ENCODE measurements at places on chromosomes 5 and 9.

DNA sequence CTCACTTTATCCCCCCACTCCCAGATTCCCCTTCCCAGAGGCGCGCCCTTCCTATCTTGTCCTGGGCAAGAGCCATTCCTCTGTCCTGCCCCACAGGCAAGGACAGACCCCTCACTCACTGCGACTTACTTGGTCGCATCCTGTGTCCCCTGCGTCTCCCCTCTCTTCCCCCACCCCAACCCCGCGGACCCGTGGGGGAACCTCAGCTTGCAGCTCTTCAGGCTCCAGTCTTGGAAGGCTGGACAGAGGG is 542 bp downstream of the GGTA1 start:
- no peak for DNase-seq

GRCh38 chr5:11878814-11879213 is 25.4 kb downstream of the CTNND2 start:
- DNase-seq, result no peak

DNA sequence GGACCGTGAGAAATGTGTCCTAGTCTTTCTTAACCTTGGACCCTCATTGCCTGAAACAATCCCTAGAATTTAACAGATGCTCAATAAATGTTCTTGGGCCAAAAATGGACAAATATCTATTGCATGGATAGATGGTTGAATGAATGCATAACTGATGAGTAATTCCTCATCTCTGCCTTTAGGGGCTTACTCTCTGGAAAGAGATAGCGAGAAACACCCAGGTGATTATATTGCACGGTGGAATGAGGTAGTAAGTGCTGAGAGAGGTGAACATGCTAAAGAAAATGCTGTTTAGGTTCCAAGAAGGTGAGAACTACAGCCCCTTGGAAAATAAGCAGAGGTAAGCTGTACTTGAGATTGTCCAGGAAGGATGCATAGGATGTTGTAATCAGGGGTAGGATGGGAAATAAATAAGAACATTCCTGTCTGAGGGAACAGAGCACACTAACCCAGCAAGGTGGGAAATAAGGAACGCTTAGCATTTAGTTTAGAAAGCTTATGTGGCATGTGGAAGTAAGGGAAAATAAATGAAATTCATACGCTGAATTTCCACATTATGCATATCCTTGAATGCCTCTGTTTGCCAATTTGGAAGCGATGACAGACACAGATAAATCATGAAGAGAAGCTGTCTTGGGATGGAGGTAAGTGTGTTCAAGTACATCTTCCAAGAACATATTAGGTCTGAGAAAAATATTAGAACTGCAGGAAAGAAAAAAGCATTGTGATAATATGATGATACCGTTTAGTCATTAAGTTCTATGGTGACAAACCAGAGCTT is 426.6 kb downstream of the ARHGEF28 start:
- DNase-seq, result no peak

- DNase-seq, result no peak
Observed at GRCh38 chr5:140176031-140176387, 1.0 kb downstream of the CYSTM1 start.

DNA sequence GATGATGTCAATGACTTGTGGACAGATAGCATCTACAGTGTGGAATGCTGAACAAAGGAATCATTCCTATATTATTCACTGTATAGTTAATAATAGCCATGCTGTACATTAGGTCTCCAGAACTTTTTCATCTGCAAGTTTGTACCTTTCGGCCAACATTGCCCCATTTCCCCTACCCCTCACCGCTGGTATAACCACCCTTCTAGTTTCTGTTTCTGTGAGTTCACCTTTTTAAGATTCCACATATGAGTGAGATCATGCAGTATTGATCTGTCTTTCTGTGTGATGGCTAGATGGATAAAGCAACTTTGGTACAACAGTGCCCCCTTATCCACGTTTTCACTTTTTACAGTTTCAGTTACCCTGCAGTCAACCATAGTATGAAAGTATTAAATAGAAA is 18.8 kb upstream of the ALDH1B1 start:
- DNase-seq, result no peak

- no peak for DNase-seq
Observed at GRCh38 chr9:81335879-81336421, 353.4 kb downstream of the TLE1 start.

GRCh38 chr9:2013743-2014475 is 1.2 kb upstream of the SMARCA2 start:
- no peak for DNase-seq

DNA sequence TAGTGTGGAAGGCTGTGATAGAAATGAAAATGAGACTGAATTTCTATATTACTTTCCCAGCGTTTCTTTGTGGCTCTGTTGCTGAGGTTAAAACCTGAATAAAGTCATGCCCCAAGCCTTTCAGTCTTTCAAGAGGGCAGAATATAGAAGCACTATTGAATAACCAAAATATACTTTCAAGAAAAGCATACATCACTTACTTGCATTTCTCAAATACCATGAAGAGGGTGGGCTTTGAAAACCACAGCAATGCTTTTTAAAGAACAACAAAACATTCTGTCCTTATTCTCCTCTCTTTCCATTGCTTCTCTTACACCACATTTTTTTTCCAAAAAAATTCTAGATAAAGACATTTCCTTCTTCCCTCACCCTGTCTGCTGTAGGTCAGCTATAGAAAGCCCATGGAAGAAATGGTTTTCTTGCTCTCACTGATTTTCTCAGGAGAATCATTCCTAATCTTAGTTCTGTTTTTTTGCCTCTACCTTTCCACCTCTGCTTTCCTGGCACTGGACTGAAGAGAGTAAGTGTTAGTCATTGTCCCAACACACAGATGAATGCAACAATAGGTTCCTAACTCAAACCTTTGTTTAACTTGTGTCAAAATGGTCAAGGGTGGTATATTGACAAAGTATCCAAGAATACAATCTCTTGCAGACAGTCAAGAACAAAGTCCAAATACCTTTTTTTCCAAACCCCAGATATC is 51.6 kb downstream of the NUDT12 start:
- DNase-seq, result no peak

DNA sequence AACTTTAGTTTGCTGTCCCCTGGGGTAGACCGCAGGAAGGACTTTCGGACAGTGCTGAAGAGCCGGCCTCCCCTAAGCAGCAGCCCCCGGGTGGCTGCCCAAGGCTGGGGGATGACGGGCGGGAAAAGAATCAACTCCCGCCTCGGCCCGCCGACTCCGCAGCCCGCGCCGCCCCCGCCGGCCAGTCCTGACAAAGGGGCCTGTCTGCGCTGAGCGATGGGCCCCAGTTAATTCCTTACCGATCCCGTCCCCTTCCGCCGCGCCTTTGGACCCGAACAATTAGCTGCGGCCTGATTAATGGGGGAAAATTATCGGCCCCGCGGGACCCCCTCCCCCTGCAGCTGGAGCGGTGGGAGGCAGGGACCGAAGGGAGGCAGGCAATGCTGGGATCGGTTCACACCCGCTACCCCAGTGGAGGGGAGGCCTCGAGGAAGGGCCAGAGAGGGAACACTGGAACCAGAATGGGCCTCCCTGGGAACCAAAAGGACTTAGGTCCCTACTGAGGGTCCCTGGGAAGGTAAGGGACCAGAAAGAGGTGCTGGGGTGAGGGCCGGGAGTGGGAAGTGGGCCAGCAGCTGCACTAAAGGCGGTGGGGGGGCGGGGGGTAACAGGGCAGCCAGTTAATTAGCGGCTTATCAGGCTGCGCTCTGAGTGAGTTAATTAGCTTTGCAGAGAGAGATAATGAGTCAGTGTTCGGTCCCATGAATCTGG is 4.2 kb downstream of the ARID3C start:
- no peak for DNase-seq

DNA sequence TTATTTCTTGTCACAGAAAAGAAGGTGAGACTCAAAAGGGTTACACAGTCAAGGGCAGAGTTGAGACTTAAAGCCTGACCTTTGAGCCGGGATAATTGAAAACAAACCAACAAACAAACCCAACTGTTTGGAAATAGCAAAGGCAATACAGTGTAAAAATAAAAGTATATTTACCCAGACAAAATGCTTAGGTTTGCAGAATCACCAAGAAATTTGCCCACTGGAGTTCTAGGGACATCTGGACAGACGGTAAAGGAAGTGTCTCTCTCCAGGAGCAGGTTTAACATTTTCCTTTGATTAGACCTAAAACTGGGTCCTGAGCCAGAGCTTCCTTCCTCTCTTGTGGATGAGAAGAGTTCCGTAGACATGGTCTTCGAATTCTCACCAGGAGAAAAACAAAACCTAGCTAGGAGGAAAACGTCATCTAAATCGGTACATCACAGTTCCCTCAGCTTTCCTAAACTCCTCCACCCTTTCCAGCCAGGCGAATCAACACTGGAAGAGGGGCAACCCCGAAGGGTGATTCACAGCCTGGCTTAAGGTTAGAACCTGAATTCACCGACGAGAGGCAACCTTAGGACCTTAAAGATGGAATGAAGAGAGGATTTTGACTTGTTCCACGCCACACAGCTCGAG is 673 bp downstream of the CDC25C start:
- no peak for DNase-seq

- DNase-seq, result no peak
Observed at GRCh38 chr9:14633148-14633547, 60.1 kb downstream of the ZDHHC21 start.

GRCh38 chr5:83450183-83450966 is 21.2 kb upstream of the VCAN start:
- no peak for DNase-seq

DNA sequence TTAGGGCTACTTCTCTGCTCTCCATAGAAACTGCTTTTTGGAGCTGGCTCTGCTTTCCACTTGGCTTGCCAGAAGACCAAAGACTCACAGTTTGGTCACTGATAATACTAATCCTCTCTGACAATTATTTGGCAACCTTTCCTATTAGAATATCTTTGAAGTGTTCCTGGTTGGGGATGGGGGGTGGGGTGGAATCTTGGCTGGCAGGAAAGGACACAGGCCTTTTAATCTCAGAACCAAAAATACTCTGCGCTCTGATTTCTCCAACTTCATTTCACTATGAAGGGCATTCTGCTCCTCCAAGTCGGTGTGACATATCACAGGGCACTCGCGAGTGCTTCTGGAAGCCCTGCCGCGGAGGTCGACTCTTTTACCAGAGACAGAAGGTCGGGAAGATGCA is 1329.0 kb upstream of the WWC1 start:
- no peak for DNase-seq

DNA sequence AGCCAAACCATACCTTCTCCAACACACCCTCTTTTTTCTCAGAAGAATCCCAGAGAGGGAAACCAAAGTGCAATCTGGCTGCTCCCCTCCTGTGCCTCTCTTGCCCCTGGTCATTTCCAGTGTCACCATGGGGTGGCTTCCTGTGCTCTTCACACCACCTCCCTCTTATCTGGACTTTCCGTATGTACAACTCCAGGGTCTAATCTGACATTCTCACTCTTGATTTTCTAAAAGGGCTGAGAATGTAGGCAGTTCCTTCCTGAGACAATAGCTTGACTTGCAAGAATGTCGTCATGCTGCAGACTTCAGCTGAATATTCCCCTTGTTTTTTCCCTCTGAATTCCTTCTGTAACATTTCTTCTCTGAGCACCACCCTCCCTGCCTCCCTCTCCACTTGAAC is 110.2 kb downstream of the FBXL7 start:
- no peak for DNase-seq

- no peak for DNase-seq
Observed at GRCh38 chr9:111991179-111991578, 94.6 kb downstream of the UGCG start.

DNA sequence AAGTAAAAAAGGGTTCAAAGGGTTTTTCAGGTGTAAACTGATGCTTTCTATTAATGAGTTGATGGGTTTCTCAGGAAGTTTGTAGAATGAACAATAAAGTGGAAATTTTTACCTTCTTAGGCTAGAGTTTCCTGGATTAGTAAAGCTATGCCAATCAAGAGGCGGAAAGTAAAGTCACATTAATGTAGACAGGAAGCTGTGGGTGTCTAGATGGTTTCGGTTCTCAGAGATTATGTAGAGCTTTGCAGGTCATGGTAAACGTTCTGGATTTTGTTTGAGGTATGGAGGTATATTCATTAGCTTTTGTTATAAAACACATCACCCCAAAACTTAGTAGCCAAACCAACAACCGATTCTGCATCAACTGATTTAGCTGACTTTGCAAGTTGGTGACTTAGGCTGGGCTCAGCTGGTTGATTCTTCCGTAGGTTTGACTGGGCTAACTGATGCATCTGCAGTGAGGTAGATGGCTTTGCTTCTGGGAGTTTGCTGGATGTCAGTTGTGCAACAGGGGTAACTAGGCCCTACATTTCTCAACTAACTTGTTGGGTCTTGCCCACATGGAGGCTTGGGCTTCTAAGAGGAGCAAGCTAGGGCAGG is 273.8 kb downstream of the MSX2 start:
- no peak for DNase-seq

DNA sequence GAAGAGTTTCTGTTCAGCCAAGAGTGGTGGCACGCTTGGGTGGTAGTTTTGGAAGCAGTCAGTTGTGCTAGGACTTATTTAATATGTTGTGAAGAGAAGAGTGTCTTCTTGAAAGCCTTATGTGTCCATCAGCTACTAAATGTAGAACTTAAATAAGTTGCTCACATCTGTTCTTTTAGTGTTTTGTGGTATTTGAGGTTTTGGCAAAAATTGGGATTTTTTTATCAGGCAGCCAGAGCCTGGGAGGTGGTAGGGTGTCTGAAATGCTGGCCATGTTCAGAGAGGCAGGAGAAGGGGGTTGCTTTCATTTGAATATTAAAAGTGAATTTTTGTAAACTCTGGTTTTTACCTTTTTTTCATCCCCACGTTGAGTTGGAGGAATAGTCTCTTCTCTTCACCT is 24.2 kb upstream of the ZBTB34 start:
- no peak for DNase-seq

DNA sequence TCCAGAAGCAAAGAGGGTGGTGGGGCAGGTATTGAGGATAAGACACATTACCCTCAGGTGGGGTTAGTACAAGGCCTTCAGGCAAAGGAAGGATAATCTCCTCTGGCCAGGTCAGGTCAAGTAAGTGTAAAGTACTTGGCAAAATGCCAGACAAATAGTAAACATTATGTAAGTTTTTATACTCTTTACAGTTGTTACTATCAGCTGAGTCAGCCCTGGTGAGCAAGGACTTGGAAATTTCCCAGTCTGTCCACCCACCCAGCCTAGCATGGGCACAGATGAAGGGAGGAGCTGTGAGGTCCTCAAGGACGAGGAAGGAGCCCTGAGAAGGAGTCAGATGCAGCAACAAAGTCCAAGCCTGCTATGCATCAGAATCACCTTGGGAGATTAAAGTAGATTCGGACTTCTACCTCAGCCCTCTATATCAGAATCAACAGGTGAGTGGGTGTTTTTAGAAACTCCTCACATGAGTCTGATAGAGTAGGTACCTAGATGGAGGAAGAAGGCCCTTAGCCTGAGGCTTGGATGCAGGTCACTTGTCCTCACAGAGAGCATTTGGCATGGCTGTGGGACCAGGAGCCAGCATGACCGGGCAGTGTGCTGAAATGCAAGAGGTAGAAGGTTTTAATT is 50.2 kb upstream of the BARX1 start:
- no peak for DNase-seq

DNA sequence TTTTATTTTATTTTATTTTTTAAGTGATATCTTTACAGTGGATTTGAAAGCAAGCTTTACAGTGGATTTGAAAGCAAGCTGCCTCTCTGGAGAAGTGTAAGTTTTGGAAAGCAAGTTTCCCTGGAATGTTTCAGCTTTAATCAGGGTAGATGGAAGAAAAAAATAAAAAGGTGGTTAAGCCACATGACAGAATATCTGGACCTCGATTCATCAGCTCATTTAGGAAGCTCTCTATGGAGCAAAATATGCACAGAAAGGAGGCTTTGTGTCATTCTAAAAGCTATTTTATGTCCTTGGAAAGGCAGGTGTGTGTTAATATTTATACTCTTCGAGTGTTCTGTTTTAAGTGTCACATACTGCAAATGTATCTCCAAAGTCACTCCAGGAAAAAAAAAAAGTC is 409.2 kb upstream of the KLF4 start:
- no peak for DNase-seq

GRCh38 chr9:106934442-106935238 is 71.7 kb downstream of the ZNF462 start:
- no peak for DNase-seq
